ENCODE measurements at places on chromosomes 5 and 9.

DNA sequence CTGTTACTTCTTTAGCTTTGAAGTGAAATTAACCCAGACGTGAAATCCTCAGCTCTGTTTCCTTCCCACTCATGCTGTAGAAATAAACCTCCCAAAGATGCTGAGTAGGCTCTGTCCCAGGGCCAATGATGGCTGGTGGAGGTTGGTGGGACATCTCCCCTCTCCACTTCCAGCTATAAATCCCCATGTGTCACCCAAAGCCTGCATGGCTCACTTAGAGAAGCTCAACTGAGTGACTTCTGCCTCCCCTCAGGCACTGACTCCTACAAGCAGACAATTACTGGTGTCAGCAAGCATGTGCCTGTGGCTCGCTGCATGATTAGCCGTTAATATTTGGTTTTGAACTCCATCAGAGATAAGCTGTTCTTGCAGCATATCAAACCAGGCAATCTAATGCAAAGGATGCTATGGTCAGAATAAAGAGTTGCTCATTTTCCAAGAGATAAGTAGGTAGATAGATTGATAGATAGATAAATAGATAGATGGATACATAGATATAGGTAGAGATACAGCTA, 569.5 kb upstream of the WWC1 start:
- no peak for DNase-seq

GRCh38 chr5:100797861-100798260, 105.2 kb downstream of the ST8SIA4 start:
- no peak for DNase-seq

- no peak for DNase-seq
These were observed 52.1 kb downstream of the CARTPT start for GRCh38 chr5:71771191-71771590.

DNA sequence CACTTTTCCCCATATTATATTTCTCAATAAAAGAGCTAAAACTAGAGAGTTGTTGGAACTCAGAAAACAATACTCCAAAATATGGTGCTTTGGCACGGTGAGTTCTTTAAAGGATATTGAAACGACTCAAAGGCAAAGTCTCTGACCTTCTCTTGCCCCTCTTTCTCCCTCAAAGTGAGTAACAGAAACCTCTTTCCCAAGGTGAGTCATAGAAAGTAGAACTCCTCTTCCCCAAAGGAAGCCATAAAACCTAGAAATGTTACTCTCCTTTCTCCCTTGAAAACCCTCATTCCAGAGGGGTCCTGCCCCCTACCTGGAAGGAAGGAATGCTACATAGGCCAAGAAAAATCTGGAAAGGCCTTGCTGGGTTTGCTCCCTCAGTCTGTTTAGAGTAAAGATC, 47.5 kb downstream of the RAPGEF6 start:
- DNase-seq, result no peak

- DNase-seq, result no peak
These were observed 379.2 kb downstream of the TMEM167A start for GRCh38 chr5:82698026-82698425.

DNA sequence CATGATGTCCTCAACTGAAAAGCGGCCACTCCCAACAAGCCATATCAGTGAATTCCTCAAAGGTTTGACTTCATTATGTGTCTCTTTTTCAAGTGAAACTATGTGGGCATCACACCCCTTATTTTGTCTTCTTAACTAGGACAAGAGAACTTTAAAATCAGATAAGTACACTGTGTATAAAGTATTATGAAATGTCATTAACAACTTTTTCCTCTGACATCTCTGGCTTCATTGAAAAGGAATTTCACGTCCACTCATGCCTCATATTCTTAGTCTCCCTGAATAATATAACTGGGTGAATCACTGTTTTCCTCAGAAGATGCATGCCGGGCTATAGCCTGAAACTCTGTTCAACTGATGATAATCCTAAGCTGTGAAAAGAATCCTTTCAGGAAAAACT, 415.8 kb downstream of the ACTL7B start:
- peak; percentile 80 for DNase-seq
